Neural crest cell (in vitro differentiated cells): ENCODE measurements at places on chromosomes 7 and 10.
A peak's percentile ranks its signal among the peaks of the same experiment; 100 is the strongest.

DNA sequence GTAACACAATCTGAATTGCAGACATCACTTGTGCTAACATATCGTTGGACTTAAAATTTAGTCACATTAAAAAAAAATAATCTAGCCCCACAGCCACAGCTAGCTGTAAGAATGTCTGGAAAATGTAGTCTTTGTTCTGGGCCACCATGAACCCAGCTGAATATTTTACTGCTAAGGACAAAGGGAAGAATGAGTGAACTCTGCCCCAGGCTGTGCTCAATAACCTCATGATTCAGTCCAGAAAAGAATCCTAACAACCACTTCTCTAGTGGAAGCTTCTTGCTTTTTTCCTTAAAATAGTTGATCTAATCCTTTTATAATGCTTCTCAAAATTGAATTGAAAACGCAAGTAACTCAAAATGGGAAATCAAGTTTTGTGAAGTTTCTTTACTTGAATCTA lies 25.6 kb upstream of the SOSTDC1 start:
- no peak for DNase-seq

GRCh38 chr10:25877296-25877695 lies 56.7 kb upstream of the MYO3A start:
- no peak for DNase-seq

GRCh38 chr10:28072573-28072972 lies 73.7 kb upstream of the ODAD2 start:
- DNase-seq, result no peak

- no peak for DNase-seq
These were observed 50.8 kb downstream of the CYTH3 start for GRCh38 chr7:6221340-6222319.

DNA sequence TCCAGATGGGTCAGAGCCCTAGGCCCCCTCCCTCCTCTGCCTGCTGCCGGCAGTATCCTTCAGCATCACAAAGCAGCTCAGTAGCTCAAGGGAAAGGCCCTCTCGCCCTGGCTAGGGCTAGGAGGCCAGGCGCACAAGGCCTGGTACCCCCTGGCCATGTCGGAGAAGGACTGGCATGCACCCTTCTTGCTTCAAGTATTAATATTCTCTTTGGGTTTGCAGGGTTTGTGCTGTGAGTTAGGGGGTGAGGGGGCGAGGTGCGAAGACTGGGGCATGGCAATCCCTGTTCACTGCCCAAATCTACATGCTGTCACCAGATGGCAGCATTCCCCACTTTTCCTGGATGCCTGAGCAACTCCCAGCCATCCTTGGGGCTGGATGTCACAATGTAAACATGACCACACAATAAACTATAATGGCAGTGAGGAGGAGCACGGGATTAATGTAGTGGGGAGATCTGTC lies 105.2 kb downstream of the NEURL1 start:
- peak; percentile 63 for DNase-seq

- no peak for DNase-seq
These were observed 175.2 kb upstream of the GRB10 start for GRCh38 chr7:50957855-50958254.

DNA sequence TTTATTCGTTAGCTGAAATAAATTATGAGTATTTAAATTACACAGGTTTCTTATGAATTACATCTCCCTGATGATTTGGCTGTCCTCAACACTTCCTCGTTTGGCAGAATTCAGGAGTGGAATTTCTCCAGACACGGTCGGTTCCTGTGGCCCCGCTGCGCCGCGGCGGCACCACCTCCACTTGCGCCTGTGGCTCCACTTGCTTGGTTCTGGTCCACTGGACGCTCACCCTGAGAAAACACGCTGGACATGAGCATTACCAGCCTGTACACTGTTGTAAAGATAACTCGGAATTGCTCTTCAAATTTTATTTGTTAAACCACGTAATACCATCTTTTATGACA lies 85.3 kb downstream of the ZNF33B start:
- DNase-seq, result no peak

- DNase-seq, result no peak
These were observed 64.0 kb downstream of the RASGEF1A start for GRCh38 chr10:43202657-43203447.

GRCh38 chr7:65503434-65504152 lies 129.9 kb downstream of the ZNF92 start:
- DNase-seq, result no peak

DNA sequence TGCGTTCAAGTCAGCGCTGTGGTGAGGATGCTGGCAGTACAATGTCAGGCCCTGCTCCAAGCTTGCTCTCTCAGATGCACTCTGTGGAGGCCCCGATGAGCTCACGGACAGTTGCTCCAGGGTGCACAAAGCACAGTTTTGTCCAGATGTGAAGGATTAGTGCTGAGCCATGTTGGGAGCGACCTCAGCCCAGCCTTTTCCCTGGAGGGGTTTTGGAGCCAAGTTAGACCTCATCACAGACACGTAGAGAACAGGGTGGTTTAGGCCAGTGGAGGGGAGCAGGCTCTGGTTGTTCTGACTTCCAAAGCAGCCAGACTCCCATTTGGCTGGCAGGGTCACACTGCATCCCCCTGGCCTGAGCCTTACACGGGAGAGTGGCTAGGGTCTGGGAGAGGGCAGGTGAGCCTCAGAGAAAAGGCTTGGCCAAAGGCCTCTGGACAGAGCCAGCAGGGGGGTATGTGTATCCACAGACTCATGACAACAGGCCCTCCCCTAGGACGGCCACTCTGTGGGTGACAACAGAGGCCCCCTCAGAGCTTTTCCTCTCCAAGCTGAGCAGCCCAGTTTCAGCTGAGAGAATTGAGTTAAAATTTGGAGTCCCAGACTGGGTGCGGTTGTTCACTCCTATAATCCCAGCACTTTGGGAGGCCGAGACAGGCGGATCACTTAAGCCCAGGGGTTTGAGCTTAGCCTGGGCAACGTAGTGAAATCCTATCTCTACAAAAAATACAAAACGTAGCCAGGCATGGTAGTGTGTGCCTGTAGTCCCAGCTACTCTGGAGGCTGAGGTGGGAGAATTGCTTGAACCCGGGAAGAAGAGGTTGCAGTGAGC lies 4.7 kb downstream of the PLAC9 start:
- DNase-seq, result no peak

- DNase-seq, result no peak
These were observed 57.2 kb downstream of the AKR1E2 start for GRCh38 chr10:4883079-4883739.

GRCh38 chr10:74882831-74883230 lies 56.4 kb downstream of the KAT6B start:
- no peak for DNase-seq

- no peak for DNase-seq
These were observed 117.6 kb downstream of the SEM1 start for GRCh38 chr7:96591900-96592676.

DNA sequence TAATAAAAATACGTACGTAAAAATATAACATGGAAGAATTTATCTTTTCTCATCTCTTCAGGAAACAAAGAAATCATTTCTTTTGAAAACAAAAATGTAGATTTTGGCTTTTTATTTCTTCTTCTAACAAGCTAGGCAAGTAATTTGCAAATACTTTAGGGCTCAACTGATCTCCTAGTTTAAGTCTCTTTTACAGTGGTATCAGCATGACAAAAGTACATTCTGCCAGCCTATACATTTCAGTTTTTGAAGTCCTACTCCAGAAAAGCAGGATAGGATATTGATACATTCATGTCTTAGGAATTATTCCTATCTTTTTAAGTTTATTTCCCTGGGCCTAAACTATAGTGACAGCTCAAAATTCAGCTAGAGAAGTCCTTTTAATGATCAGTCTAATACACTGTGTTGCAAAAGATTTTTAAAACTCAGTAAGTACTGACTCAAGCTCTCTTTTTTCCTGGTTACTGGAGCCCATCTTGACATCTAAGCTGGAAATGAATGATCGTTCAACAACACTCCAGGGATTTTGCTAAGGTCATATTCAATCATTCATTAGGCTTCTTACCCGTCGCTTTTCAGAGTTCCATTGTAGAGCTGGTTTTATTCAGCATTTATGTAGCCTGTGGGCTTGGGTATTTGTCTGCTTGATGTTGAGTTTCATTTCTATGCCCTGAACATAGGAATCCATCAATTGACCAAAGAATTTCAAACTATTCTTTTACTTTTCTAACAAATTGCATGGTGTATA lies 12.2 kb upstream of the FAM53B start:
- no peak for DNase-seq
